ENCODE measurements at places on chromosomes 16 and 17.

GRCh38 chr16:88777471-88778270 lies 7.3 kb downstream of the PIEZO1 start:
- no peak for DNase-seq

- DNase-seq = no peak
Measured at GRCh38 chr16:20726661-20727060, 15.0 kb downstream of the THUMPD1 start.

GRCh38 chr17:64055183-64056142 lies 35.0 kb upstream of the ICAM2 start:
- no peak for DNase-seq

DNA sequence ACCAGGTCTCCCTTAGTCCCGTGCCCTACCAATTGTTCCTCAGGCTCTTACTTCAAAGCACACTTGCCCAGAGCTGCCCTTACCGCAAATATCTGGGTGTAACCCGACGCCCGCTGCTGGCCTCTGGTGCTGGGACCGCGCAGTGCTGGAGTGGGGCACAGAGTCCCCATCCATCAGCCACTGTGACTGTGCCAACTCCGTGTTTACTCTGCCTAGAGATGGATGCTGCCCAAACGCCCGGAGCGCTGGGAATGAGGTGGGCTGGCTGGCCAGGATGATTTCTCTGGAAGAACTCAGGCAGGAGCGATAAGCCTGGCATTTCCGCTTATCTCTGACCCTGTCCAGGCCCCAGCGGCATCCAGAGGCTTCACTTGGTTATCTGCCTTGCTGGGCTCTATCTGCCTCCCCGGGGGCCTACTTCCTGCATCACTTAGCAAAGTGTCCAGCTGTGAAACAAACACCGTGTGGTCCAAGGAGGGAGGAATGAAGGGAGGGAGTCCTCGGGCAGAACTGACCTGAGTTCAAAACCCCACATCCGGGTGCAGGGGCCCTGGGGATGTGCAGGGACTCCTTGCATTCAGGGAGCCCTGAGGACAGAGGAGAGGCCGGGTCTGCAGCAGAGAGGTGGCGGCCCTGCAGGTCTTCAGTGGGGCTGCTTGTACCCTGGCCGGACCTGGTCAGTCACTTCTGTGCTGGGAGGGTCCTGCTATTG lies 9.4 kb upstream of the MYLK3 start:
- DNase-seq = no peak

DNA sequence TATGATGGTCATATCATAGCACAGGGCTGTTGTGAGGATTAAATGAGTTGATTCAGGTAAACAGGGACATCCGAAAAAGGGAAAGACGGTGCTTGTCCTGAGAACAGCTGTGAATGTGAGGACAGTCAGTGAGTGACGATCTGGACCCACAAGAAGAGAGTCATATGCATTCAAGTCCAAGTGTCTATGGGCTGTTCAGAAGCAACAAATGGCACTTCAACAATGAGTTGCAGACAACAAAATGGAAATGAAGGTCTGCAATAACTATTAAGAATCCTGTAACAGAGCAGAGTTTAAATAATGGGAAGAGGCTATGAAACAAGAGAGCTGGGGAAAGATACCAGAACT lies 100.3 kb downstream of the ADCY9 start:
- DNase-seq = no peak

DNA sequence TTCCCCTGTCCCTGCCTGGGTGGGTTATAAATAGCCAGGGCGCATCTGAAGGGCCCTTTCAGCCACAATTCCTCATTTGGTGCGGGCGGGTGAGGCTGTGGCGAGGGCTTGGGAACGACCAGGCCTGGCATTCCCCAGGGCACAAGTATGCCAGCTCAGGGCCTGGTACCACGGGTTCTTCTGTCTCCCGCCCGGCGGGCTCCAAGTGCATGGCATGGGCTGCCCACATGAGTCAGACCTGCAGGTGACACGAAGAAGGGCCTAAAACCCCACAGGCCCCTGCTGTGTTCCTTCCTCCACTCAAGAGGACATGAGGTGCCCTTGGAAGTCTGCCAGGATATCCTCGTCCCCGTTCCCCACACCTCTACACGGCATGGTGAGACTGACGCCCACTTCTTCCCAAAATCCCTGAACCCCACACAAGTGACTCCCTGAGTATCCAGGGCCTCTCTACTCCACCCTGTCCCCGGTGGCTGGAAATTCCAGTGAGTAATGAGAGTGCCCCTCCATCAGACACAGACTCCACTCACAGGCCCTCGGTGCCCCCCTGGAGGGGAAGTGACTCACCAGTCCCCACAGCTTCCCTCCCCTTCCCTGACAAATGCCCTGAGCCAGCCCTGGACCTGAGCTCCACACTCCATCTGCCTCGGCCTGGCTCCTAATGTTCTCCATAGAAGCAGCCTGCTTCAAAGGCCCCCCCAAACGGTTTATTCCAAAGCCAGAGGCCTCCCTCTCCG lies 68.8 kb downstream of the ABR start:
- peak; percentile 91 for DNase-seq

DNA sequence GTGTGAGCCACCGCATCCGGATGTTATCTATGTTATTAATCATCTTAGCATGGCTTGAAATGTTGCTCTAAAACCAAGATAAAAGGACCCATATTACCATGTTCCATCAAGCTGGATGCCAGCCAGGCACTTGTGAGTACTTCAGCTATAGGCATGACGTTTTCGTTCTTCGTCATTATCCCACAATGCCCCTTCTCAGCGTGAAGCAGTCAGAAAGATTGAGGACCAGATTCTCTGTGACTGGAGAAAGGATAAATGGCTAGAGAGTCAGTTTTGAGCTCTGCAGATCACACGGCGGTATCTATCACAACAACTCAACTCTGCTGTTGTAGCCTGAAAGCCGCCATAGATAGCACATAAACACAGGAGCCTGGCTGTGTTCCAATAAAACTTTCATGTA lies 29.8 kb upstream of the LCMT1 start:
- DNase-seq = no peak

DNA sequence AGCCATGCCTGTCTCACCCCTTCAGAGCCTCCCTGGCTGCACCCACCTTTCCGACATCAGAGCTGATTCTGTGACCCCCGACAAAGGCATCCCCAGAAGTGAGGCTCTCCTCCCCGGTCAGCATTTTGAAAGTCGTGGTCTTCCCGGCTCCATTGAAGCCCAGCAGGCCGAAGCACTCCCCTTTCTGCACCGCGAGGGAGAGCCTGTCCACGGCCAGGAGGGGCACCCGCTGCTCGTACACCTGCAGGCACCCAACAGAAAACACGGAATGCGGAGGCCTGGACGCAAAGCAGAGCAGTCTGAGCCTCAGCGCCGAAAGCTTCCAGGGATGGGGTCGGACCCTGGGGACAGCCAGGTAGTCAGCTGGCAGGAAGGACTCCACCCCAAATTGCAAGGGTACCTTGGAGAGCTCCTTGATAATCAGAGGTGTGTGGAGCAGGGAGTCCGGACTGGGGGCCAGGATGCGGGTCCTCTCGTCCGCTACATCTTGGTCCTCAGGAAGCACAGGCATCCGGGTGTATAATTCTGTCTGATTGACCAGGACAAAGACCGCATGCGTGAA lies 13.1 kb upstream of the RNPS1 start:
- no peak for DNase-seq

GRCh38 chr17:35612924-35613521 lies 25.9 kb downstream of the AP2B1 start:
- no peak for DNase-seq

- DNase-seq = no peak
Measured at GRCh38 chr16:67256701-67257230, 8.0 kb downstream of the SLC9A5 start.

DNA sequence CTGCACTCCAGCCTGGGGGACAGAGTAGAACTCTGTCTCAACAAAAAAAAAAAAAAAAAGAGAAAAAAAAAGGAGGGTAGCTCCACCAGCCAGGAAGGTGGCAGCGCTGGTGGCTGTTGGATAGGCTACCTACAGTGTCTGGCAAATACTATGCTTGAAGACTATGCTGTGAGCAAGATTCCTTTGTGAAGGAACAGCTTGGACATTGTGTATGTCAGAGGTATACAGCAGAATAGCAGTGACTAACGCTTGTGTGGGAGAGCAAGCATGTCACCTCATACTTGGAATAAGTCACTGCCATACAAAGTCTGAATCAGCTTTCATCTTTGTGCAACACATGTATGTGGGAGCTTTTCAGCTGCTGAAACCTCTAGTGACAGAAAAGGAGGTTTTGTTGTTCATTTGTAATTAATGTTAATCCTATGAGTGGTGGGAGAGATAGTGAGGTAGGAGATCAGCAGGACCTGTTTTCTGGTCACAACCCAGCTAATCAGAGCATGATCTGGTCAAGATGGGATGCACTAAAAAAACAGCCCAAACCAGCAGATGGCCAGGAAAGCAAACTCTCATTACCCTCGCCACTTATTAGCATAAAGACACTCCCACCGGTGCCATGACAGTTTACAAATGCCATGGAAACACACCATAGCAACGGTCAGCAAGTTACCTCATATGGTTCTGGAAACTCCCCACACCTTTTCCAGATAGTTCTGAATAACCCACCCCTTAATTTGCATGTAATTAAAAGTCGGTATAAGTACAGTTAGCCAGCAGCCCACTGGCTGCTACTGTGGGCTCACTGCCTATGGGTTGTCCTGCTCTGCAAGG lies 6.8 kb upstream of the ITGAD start:
- no peak for DNase-seq

DNA sequence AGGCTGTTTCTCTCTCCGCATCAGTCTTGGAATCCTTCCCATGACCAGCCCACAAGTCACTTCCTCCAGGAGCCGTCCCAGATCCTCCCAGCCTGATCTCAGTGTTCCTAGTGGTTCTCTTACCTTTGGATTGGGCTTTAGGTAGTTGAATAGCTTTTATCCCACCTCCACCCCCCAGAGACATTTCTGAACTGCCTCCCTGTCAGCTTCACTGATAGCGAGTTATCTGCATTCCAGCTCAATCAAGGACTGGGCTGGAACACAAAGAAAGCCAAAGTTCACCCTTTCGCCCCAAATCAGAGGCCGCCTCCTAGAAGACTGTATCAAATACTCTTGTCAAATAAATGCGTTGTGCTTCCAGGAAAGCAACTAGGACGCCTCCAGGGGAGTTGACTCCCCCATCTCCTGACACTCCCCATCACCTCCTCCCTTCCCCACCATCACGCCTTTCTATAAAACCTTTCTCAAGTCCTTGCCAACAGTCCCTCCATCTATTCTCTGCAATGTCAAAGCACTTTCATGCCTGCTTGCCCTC lies 72.7 kb downstream of the TMEM132E start:
- no peak for DNase-seq

DNA sequence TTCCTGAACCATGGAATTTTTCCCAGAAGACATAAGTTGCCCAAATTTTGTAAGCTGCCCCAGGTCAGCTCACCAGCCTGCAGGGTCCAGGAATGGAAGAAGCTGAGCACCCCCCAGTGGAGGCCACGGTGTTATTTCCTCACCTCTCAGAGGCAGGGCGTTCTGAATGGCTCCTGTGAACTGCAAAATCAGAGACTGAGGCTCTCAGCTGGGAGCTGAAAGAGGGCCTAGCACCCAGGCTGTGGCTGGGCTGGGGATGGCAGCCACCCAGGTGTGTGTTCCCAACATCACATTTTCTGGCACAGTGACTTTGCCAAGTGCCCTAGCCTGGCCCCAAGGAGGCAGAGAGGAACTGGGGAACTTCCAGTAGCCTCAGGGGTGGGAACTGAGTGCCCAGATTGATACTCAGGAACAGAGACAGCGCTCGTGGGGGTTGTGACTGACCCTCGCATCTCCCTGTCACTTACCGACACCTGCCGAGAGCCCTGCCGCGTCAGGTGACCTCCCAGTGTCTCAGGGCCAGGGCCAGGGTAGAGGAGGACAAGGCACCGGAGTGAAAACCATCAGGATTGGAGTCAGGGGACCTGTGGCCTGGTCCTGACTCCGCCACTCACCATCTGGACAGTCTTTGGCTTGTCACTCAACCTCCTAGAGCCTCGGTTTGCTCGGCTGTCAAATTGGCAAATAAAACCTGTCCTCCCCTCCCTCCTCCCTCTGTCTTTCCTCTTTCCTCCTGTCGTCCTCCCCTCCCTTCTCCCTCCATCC lies 11.3 kb downstream of the CACNG4 start:
- no peak for DNase-seq

- DNase-seq = no peak
Measured at GRCh38 chr17:3037259-3037658, 26.1 kb downstream of the OR1D5 start.

DNA sequence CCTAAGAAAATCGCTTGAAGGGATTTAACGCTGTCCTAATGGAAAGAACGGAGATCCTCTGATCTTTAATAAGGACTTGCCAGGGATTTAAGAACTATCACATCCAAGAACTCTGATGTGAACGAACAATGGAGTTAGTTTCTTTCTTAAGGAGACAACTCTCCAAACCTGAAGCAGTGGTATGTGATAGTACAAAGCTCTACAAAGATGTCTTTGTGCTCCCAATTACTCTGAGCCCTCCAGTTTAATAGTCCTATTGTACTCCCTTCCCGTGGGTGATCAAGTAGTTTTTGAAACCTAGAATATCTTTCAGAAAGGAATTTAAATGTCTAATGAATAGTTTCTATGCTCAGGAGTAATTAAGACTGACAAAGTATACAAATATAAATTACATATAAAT lies 123.8 kb downstream of the FTO start:
- DNase-seq = no peak

DNA sequence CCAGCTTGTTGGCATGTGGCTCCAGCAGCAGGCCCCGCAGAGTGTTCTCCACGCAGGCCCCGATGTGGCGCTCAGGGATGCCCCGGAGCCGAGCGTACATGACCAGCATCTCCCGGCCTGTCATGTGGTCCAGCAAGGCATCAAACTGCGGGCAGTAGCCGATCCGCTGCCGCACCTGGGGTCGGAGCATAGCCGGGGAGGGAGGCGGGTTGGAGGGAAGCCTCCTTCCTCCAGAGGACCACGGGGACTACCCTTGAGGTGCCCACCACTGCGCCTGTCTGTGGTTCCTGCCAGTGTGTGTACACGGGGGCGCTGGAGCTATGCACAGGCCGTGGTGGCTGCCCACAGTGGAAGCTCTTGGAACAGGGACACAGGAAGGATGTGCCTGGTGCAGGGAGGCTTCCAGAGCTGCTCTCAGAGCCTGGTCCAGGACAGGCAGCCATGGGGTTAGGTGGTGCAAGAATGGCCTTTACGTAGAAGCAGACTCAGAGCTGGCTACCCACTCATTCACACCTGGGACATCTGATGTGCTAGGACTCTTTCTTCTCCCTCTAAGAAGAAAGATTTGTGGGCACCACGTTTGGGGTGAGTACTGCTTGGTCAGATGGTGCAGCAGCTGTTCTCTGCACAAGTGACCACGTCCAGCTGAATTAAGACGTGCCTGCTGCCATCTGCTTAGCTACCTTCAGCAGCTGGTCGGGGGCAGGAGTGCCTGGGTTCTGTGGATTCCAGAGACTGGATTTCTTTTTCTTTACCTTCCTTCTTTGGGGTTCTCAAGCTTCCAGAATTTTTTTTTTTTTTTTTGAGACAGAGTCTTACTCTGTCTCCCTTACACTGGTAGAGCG lies 11.3 kb upstream of the RNPS1 start:
- DNase-seq = no peak

GRCh38 chr17:80225230-80225629 lies 5.0 kb downstream of the SLC26A11 start:
- DNase-seq = no peak

Data from mesenteric fat pad (tissue), 1 donor.